Memory B cell (primary cell): ENCODE measurements at places on chromosomes 16 and 17.

DNA sequence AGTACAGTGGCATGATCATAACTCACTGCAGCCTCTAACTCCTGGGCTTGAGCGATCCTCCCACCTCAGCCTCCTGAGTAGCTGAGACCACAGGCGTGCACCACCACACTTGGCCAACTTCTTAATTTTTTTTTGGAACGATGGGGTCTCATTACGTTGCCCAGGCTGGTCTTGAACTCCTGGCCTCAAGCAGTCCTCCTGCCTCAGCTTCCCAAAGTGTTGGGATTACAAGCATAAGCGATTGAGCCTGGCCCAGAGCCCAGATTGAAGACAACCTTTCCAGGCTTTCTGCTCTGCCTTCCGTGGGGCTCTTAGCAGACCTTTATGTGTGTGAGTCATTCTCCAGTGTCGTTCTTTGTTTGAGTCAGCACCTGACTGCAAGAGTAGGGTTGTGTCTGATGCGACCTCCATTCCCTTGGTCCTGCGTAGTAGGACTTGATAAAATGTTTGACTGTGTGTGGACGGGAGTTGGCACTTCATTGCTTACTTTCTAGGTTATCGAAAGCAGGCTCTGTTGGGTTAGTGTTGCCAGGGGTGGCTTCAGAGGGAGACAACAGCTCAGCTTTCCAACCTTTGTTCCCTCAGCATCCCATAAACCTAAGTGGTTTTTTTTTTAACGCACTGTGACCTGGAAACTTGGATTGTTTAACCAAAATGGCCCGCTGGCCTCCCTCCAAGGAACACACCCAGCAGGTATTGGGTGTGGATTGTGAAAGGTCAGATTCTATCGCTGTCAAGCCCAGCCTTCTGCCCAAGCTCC, 26.4 kb downstream of the EEF2K start:
- no peak for DNase-seq

GRCh38 chr16:69814561-69814960, 52.4 kb downstream of the WWP2 start:
- DNase-seq = no peak

DNA sequence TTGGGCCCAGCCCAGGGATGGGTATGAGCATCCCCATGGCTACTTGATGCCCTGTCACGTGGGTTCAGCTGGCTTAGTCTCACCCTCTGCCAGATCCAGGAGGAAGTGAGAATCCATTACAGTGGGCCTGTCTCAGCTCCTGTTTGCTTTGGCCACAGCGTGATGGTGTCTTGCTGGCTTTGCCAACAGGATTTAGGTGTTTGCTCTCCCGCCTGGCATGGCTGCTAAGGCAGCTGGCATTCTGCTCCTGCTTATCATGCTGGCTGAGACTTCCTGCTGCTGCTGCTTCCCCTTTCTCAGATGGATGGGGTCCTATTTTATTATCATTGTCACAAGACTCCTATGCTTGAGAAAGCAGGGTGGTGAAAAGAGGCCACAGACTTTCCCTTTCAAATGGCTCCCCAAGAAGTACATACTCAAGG, 28.3 kb upstream of the HOXB13 start:
- DNase-seq = no peak

DNA sequence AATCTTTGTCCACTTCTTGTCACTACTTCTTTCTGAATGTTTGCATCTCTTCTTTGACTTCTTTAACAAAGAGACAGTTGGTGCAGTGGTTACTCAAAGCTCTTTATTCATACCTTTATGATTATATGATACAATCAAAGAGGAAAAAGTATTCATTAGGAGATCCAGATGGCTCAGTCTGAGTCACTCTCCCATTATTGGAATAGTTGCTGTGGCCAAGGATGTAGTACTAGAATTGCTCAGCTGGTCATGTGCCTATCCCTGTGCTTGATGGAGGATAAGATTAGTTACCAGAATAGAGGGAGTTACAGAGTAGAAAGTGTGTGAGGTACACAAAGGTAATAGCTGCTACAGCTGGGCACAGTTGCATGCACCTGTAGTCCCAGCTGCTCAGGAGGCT, 18.3 kb downstream of the BCAS3 start:
- no peak for DNase-seq
